ENCODE measurements at places on chromosomes 13 and 19.

GRCh38 chr19:28235606-28236125 is 977.3 kb downstream of the UQCRFS1 start:
- no peak for DNase-seq

- DNase-seq = no peak
Observed at GRCh38 chr13:79939689-79940088, 401.2 kb downstream of the SPRY2 start.

DNA sequence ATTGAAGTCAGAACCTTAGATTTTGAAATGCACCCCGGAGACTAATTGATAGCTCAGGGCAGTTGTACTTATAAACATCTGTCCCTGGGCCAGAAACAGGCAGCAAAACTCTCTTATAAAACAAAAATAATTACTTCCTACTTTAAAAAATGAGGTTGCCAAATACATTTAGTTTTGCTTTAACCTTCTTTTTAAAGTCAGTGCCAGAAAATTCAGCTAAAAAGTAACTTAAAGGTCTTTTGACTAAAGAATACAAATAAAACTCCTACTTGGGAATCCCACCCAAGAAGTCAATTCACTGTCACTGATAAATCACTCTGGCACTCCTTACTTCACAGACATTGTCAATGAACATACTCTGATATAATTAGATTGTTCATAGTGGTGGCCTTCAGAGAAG is 60.7 kb downstream of the DOCK9 start:
- no peak for DNase-seq

DNA sequence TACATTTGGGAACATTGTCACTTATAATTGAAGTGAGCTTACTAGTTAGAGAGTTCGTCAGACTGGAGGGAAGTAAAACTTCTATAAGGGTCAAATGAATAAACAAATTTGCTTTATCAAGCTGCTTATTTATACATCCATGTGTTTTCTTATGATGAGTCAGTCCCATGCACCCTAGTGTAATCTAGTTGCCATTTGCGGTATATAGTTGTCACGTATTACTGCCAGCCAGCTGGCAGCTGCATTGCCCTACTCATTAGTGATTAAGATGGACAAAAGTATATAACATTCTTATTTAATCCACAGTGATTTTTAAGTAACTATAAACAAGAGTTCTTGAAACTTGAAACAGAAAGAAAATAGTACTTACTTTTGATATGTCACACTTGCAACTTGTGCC is 182.4 kb downstream of the GPC6 start:
- no peak for DNase-seq

DNA sequence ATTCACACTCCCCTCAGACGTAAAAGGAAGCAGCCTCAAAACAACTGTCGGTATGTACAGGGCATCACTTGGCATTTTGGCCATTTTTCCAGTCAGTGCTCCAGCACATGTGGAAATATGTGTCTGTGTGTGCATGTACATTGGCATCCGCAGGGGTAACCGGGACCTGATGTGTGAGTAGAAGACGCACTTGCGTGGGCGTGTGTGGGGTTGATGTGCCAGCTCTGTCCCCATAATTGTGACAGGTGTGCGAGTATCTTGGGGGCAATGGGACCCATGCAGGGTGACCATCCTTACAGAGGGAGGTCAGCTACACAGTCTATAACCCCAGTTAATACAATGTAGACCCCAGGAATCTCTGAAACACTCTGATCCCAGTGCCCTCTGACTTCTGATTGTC is 7.3 kb upstream of the ZNF331 start:
- DNase-seq = no peak

DNA sequence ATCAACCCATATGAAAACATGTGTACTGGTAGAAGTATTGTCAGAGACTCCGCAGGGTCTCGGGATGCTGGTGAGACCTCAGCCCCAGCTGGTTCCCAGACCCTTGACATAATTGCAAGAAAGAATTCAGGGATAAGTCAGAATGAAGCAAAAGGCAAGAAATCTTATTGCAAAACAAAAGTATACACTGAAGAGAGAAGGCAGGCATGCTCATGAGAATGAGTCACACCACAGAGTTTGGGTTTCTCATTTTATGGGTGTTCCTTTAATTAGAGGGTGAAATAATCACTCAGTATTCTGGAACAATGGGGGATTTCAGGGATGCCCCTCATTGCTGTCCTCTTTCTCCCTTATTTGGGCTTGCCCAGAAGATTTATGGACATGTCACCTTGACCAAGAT is 1423.8 kb upstream of the MIR17HG start:
- DNase-seq = no peak

- no peak for DNase-seq
Observed at GRCh38 chr19:49200238-49200862, 42.8 kb downstream of the TRPM4 start.

DNA sequence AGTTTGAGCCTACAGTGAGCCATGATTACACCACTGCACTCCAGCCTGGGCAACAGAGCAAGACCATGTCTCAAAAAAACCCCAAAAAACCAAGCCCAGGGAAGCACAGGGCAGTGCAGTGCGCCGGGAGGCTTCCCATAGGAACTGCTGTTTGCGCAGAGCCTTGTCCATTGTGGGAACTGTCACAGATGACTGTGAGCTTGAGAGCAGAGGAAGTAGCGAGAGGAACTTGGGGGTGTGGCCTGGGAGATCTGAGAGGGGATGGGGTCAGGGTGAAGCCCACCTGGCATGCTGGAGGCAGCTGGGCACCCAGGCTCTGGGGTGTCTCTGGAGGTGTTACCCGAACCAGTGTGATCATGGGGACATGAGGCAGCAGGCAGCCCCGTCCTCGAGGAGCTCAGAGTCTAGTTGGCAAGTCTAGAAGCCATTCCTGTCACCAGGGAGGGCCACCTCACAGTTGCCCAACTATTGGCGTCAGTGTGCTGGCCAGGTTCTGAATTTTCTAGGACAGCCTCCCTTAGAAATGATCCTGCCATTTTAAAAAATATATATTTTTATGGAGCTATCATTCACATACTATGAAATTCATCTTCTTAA is 10.4 kb downstream of the KDM4B start:
- DNase-seq = no peak

DNA sequence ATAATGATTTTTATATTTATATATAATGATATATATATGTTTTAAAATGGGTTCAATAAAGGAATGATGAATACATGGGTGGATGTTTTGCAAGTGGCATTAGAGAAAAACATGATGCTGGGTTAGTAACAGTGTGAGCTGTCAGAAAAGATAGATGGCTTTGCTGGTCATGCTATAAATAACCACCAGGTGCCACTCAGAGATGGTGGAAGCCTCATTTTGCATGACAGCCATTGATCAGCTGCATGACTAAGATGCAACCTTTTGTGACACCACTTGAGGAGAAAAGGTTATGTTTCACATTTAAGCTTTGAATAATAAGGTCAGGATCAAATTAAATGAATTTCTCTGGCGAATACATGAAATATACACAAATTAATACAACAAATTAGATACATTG is 737.7 kb downstream of the PCDH9 start:
- DNase-seq = no peak

- DNase-seq = no peak
Observed at GRCh38 chr19:14148751-14149410, 12.5 kb upstream of the ASF1B start.

DNA sequence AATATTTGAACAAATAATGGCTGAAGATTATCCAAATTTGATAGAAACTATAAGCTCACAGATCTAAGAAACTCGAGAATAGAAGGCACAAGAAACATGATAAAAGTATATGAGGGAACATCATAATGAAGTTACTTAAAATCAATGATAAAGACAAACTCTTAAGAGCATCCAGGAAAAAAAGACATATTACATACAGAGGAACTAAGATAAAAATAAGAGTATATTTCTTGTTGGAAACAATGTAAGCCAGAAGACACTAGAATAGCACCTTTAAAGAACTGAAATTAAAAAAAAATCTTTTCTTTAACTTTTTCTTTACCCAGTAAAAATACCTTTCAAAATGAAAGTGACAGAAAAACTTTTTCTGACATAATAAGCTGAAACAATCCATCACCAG is 356.4 kb downstream of the DNAJC15 start:
- no peak for DNase-seq

GRCh38 chr19:45154064-45154827 is 6.5 kb downstream of the NKPD1 start:
- no peak for DNase-seq

DNA sequence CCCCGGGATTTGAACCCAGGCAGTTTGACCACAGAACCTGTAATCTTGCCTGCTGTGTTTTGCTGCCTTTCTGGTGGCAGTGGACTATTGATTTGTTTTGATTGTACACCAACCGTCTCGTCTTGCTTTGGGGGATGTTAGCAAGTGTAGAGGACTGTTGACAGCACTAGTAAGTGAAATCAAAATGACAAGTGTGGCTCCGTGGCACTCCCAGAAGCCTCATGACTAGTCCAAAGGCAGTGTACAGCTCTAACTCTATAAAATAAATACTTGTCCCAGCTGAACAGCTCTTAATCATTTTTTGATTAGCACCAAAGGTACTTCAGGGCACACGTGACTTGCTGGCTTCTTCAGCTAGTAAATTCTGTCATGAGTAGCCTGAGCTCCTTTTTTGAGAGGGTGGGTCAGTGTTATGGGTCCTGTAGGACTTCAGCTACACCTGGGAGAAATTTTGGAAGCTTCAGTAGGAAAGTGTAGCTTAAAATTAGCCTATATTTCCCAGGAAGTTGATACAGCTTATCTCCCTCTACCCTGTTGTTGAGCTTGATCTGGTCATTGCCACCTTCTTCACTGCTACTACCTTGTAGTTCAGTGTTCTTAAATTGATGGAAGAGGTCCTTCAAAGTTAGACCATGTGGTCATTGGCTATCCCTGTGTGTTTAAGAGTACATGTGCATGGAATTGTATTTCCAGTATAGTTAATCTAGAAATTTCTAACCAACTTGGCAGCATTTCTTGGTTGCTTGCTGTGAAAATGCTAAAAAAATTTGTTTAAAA is 15.1 kb downstream of the TM9SF2 start:
- no peak for DNase-seq

DNA sequence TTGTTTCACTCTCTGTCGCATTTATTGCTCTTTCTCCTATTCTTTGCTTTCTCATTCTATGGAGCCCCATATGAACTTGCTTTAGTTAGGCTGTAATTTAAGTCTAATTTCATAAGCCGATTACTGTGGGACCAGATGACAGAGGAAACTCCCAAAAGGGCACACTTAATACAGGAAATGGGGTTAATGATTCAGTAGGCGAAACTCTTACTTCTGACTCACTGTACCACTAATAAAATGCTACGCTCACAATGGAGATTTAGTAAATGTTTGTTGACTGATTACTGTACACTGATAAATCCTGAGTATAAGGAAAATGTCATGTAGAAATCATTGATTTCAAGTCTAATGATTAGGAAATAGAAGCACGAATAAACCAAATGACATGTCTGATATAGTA is 276.4 kb downstream of the KLF5 start:
- no peak for DNase-seq

DNA sequence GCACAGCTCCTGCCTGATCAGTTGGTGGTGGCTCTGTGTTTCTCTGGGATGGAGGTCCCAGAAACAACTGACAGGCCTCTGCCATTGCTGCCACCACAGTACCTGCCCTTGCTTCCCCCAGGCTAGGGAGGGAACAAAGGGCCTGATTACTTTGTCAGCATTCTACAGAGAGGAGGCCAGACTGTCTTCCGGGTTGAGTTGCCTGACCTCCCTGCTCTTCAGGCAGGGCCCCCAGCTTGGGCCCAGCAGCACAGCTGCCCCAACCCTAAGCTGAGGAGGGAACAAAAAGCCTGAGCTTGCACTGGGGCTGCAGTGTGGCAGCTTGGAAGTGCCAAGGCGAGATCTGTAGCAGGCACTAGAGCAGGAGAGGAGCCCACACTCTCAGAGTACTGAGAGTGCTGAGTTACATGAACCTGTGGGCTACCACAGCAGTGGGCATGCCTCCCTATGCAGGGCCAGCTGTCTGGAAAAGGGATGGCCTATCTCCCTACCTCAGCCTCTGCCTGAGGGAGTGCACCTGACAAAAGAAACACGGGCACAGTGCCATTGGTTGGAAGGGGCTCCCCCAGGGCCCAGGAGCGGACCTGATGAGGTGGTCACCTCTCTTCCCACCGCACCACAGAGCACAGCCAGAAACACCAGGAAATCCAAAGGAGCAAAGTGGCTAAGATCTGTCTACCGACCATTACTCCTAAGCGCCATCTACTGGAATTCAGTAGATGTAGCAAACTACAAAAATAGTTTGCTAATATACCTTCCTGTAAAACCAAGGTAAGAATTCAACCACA is 24.4 kb downstream of the SLC25A15 start:
- no peak for DNase-seq

DNA sequence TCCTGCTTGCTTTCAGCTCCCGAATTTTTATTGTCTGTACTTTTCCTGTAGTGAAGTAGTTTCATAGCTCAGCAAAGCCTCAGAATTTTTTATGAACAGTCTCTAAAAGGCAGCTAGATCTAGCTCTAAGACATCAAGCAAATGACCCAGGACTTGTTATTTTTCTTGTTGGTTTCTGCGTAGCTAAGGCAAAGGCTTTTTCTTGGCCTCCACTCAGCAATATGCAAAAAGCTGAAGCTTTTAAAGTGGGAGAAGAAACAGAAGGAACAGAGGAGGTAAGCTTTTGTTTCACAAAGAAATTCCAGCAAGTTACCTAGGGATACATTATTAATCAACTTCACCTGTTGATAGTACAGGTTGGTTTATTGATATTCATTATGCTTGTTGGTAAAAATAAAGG is 235.9 kb downstream of the PCDH20 start:
- DNase-seq = no peak

DNA sequence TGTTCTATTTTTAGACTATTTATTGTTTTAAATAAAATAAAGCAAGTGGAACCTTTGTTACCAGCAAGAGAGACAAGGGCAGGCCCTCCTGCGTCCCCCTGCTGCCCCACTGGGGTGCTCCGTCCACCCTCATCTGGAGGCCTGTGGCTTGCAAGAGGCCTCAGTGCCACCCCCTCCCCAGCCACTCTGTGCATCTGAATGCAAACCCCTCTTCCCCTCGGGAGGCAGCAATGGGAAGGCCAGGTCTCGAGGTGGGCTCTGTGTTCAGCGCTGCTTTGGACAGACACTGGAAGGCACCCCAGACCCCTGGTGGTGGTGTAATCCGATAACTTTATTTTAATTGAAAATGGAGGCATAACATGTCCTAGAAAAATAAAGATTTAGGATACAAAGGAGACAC is 4.6 kb downstream of the SIX5 start:
- no peak for DNase-seq

DNA sequence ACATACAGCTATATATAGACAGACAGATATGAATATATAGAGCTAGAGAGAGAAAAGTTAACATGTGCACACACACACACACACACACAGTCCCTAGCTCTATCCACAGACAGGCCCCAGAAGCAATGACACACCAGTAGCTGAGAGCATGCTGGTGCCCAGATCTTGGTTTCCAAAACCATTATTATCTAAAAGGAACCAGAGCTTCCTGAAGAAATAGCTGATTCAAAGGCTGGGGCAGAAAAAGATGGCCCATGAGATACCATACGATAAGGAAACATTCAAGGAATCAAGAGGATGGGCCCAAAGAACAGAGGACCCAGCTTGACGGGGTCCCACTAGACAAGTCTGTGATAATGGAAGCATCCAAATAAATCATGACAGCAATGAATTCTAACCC is 53.4 kb downstream of the ABCC4 start:
- DNase-seq = no peak
